ENCODE measurements at places on chromosomes 2 and 18. TPM values are rescaled to one million over a fixed set of nuclear protein-coding genes. Genes with fewer than 3 reads are reported as not detected.

Gene LHCGR
- total RNA-seq = not detected

- DNase-seq = no peak
Observed at GRCh38 chr18:907115-907884, 2.6 kb downstream of the ADCYAP1 start.

Gene PRSS56
- total RNA-seq = not detected

Gene CYS1
- total RNA-seq = 1.0 TPM

DNA sequence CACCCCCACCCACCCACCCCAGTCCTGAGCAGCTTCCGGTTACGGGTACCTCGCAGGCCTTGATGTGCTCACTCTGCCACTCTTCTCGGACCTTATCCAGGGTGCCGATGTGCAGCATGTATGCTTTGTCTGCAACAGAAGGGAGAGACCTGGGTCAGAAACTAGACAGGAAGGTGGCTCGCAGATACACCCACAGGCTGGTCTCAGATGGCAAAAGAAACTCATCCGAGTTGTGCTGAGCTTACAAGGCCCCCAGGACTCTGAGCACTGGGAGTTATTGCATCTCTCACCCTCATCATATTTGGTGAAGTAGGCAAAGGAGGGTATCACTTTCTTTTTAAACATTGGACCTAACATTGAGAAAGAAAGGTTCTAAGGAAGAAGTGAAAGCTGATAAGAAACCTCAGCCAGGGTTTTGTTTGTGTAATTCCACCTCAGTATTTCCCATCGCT is 30.6 kb upstream of the EPG5 start:
- DNase-seq = no peak

Gene PFN4
- total RNA-seq = 0.54 TPM

- DNase-seq = no peak
Observed at GRCh38 chr2:159933727-159934049, 128.7 kb downstream of the PLA2R1 start.

DNA sequence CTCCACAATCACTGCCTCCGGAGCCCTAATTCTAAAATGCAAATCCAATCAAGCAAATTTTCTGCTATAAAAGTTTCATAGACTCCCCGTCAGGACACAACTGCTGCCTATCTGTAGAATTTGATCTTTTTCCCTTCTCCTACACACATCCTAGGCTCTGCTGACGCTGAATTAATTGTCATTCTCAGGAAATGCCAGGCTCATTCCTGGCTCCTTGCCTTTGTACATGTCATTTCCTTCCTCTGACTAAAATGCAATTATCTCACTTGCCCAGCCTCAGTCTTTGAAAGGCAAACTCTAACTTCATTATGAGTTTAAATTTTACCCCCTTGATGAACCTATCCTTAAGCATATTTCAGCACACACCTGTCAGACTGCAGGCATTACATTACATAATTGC is 844.9 kb upstream of the CRIM1 start:
- DNase-seq = no peak

Gene RAMP1
- 13.5 TPM for total RNA-seq

GRCh38 chr2:95278051-95278471 is 3.8 kb downstream of the PROM2 start:
- DNase-seq = no peak

Gene CNGA3
- total RNA-seq = 1.0 TPM

GRCh38 chr2:6031200-6031867 is 339.1 kb downstream of the SOX11 start:
- DNase-seq = no peak

- DNase-seq = no peak
Observed at GRCh38 chr2:169344736-169345485, 17.4 kb downstream of the LRP2 start.

DNA sequence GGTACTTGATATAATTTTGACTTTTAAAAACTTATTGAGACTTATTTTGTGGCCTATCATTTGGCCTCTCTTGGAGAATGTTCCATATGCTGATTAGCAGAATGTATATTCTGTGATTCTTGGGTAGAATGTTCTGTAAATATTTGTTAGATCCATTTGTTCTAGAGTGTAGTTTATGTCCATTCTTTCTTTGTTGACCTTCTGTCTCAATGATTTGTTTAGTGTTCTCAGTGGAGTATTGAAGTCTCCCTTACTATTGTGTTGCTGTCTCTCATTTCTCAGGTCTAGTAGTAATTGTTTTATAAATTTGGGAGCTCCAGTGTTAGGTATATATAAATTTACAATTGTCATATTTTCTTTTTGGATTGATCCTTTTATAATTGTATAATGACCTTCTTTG is 349.6 kb upstream of the CWC22 start:
- DNase-seq = no peak

Gene CCDC74A
- total RNA-seq = 0.46 TPM

DNA sequence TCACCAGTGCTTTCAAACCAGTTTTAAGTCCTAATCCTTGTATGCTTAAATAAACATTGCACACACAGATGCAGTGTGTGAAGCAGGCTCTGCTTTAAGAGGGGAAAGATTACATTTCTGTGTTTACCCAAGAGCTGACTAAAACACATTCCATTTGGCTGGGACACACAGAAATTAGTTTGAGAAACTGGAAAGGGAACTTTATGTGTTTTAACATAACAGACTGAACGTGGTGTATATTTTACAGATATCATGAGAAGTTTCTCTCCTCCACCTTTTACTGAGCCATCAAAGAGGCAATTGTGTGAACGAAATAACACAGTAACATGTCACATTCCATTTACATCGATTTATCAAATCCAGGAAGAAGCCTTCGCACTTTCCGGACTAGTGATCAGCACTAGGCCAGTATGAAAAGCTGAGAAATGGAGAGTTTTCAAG is 121.8 kb downstream of the MAIP1 start:
- DNase-seq = no peak

Gene PJVK
- total RNA-seq = 3.7 TPM

DNA sequence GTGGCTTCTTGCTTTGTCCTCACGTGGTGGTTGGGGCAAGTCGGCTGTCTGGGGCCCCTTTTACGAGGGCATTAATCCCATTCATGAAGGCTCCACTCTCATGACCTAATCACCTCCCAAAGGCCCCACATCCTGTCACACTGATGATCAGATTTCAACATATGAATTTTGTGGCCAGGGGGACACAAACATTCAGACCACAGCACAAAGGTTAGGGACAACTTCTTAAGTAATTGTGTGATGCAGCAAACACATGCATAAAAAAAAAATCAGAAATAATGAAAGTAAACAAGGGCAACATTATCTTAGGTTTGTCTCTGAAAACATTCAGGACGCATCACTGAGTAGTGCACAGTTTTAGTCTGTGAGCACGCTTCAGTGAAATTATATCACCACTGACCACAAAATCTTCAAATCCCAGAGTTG is 54.2 kb upstream of the FRZB start:
- no peak for DNase-seq

DNA sequence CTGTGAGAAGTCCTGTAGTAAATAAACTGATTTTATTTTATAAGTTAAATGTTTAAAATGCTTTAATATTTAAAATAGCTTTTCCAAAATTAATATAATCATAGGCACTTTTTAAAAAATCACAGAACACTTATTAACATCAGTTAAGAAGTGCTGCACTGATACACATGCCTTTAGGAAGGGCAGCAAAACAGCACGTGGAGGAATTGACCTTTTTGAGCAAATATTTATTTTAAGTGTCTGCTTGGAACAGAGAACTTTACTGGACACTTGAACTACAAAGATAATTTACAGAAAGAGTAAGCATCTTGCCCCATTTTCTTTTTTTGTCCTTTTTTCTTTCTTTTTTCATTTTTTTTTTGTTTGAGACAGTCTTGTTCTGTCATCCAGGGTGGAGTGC is 87.7 kb upstream of the NARS1 start:
- no peak for DNase-seq

Gene PLA2R1
- 3.0 TPM for total RNA-seq

DNA sequence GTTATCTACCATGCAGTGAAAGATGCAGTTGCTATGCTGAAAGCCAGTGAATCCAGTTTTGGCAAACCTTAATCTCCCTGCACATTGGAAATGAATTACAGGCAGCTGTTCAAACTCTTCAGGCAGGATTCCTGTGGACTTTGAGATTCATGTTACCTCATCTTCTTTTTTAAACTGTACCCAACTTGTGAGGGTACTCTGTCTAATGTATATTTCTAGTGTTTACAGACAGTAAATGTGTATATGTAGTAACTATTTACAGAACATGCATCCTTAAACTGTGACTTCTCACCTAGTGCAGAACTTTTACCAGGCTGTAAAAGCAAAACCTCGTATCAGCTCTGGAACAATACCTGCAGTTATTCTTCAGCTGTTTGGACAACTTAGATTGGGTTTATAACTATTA is 50.9 kb downstream of the KDM3A start:
- DNase-seq = no peak

GRCh38 chr2:46535360-46535759 is 56.0 kb downstream of the TMEM247 start:
- no peak for DNase-seq

DNA sequence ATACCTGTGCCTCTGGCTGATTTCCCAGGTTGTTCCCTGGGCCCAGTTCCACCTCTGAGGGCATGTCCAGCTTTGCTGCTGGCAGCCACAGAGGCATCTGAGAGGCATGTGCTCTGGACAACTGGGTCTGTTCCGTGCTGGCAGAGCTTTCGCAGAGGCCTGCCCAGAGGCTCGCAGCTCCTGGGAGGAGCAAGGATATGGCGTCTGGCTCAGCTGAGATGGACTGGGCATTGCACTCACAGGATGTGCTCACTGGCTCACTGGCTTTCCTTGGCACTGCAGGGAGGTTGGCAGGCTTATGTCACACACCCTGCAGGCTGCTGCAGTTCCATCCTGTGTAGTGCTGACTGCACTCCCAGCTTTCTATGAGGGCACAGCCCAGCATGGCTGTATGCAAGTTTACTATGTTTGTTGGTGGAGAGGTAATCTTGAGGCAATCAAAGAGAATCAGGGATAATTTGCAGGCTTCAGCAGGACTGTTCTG is 172.3 kb downstream of the PRKCE start:
- DNase-seq = peak; percentile 25

Gene MC4R
- total RNA-seq = not detected

- no peak for DNase-seq
Observed at GRCh38 chr2:9772999-9773902, 70.0 kb upstream of the TAF1B start.

DNA sequence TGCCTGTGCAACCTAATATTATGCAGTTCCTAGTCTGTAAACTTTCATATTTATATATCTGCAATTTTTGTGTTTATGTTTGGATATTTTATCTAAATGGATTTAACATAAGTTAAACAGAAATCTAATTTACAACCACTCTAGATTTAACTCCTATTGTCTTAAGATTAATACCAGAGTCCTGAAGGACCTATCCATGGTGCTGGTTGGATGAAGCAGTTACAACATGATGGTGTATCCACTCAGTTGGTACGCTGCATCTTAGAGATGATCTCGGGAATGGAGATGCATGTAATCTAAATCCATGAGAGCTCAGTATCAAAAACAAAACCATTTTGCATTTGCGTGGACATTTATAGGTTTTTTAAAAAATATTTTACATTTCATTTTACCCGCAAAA is 745.9 kb upstream of the SLC8A1 start:
- no peak for DNase-seq

DNA sequence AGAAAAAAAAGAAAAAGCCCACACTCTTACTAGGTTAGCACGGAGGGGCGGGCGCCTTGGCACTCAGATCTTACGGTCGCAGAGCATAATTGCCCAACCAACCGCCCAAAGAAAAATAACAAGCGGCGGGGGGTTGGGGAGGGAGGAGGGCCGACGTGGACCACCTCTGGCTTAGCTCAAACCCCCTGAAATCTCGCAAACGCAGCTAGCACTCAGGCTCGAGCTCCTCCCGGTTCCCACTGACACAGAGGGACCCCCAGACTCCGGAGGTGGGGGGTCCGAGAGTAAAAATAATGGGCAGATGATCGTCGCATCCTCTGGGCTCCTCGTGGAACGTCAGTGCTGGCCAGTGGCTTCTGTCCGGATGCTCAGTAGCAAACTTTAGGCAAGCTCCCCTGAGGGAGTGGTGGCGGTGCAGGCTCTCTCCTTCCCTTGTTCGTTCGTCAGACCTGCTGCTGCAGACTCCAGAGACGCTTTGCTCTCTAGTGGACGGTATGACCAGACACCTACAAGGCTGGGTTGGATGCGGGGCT is 12.0 kb downstream of the CATIP start:
- DNase-seq = peak; percentile 74

Gene SP5
- total RNA-seq = 4.2 TPM

Gene TMEM178A
- total RNA-seq = 10.5 TPM

DNA sequence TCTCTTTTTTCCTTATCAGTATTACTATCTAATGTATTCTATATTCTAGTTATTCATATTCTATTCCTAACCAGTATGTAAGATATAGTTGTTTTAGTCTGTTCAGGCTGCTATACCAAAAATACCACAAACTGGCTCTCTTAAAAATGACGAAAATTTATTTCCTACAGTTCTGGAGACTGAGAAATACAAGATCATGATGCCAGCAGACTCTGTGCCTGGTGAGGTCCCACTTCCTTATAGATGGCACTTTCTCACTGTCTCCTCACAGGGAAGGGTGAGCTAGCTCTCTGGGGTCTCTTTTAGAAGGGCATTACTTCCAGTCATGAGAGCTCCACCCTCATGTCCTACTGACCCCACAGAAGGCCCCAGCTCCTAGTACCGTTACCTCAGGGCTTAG is 4.8 kb upstream of the ARHGAP15 start:
- DNase-seq = no peak

DNA sequence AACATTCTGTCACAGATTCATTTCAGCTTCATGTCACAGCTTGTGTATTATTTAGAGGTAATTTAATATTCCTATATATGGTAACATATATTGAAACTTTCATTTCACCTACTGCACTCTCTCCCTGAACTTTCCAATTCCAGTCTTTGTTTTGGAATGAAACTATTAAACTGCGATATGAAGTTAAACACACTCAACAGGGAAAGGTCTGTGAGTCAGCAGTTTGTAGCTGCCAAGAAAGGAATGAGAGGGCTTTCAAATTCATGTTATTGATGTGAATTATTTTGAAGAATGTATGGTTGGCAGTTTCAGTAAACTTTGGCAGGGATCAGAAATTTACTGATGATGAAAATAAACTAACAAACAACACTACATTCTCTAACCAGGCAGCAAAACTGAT is 148.3 kb downstream of the HNMT start:
- no peak for DNase-seq

- DNase-seq = no peak
Observed at GRCh38 chr18:26227051-26227670, 916 bp downstream of the TAF4B start.

Gene UNC80
- under 0.01 TPM for total RNA-seq

GRCh38 chr2:234292205-234292961 is 204.5 kb downstream of the ARL4C start:
- no peak for DNase-seq

Gene TCF4
- 115 TPM for total RNA-seq

Data from upper lobe of left lung (tissue), 6 donors.